ENCODE measurements at places on chromosomes 5 and 9.

DNA sequence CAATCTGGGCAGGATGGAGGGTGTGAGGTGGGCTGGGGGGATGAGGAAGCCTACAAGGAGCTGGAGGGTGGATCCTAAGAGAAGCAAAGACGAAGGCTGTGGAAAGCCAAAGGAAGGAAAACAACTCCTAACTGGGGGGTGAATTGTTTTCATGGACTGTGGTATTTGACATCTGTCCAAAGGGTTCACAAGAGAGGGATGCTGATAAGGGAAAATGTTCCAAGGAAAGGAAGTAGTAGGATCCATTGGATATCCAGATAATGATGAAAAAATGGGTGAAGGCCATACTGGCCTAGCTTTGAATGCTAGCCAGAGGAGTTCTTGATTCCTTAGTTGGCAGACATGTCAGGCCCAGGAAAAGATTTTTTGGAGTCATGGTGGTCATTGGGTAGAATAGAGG lies 51.8 kb upstream of the FOXI1 start:
- DNase-seq = no peak

GRCh38 chr5:98779264-98779877 lies 5.9 kb downstream of the RGMB start:
- DNase-seq = no peak

DNA sequence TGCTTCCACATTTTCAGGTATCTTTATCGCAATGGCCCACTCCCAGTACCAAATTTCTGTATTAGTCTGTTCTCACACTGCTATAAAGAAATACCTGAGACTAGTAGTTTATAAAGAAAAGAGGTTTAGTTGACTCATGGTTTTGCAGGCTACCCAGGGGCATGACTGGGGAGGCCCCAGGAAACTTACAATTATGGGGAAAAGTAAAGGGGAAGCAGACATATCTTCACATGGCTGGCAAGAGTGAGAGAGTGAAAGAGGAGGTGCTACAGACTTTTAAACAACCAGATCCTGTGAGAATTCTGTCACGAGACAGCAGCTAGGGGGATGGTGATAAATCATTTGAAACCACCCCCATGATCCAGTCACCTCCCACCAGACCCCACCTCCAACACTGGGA lies 238.2 kb upstream of the DMAC1 start:
- DNase-seq = no peak

DNA sequence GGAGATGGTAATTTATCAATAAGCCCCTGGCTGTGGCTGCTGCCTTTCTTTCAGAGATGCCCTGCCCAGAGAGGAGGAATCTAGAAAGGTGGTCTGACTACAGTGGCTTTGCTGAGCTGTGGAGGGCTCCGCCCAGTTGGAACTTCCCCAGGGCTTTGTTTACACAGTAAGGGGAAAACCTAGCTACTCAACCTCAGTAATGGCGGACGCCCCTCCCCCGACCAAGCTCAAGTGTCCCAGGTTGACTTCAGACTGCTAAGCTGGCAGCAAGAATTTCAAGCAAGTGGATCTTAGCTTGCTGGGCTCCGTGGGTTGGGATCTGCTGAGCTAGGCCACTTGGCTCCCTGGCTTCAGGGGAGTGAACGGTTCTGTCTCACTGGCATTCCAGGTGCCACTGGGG lies 865.4 kb upstream of the ACO1 start:
- no peak for DNase-seq

DNA sequence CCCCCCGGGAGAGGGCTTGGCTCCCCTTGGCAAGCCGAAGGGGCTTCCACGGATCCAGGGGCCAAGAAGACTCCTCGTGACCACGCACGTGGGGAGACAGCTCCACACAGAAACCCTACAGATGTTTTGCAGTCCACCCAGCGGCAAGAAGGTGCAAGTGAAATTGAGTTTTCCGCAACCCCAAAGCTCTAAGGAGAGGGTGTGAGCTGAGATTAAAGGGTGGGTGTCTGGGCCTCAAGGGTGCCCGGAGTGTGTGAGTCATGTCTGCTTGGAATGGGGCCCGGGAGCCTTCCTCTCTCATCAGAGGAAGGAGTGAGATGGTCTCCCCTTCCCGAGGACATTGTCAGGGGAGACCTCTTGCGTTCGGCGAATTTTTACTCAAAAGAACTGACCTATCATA lies 79.1 kb downstream of the OLFM1 start:
- DNase-seq = no peak

DNA sequence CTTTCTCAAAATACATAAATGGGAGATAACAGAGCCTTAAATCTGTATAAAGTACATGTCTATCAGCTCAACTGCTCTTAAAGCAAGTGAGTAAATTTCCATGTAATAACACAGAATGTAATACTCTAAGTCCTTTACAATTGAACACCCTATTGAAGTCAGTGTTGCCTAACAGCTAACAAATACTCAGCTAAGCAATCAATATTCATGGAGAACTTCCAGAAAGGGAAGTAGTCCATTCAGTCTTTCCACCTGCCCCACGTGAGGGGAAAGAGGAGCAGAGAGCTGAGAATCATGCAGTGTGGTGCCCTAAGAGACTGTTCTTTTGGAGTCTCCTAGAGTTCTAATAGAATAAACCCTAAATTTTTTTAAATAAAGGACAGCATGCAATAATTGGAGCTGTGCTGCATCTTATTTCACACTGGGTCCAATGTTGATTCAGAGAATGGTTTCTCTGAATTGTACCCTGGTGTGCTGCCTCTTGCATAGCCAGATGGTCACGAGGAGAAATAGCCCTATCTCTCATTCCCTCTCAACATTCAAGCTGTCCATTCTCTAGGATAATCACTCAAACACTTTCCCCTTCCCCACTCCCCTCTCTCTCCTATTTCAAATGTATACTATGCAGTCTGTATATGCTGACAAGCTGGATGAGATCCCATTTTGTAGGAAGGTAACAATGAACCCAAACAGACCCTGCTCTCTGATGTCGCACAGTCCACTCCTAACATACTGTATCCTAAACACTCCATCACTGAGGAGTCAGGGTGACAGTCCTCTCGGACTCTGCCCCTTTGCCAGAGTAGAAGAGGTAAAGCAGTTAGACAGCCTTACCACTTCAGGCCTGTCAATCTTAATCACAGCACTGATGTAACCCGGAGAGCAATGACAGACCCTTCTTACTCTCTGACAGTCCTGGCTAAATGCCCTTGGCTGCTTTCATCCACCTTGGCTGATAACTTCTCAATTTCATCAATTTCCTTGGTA lies 134.8 kb downstream of the EPB41L4A start:
- DNase-seq = no peak

DNA sequence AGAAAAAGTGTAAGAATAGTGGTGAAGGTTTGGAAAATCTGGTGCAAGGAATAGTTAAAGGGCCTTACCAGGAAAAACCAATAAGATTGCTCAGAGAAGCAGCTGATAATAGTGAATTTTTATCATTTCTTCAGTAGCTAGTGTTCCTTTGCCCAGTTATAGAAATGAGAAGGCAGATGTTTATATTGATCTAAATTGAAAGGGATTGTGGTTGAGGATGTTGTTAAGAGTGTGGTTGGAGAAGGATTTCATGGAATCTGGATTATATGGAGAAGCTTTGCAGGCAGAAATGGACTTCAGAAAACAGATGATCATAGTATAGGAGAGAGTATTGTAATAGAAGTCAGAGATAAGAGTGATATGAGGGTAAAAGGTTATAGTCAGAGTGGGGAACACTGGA lies 102.6 kb downstream of the XRCC4 start:
- DNase-seq = no peak

DNA sequence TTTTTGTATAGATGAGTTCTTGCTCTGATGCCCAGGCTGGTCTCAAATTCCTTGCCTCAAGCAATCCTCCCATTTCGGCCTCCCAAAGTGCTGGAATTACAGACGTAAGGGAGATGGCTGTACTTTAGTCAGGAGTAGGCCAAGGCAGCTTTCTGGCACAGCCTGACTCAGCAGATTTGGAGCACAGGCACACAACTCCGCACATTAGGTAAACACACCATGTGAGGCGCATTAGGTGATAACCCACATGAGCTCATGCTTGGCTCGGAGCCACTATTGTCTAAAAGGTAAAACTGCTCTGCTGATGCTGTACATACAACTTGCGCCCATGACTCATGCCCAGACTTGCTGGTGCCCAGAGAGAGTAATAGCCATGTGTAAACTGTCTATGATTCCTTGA lies 1157.9 kb downstream of the TAF11L14 start:
- DNase-seq = peak; percentile 80

DNA sequence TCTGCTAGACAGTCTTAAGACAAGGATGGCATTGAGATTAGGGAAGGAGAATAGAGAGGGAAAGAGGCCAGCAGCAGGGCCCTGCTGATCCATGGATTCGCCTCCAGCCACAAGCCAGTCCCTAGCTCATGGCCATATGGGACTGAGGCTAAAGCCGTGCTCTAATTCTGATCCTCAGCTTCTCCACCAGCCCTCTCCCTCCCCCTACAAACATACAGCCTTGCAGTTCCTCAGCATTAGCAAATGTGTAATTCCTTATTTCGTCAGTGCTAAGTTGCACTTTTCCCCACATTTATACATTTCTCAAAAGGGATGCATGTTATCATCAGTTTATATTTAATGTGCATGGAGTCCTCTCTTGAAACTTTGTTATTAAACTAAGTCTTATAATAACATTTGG lies 34.8 kb downstream of the ZNF462 start:
- DNase-seq = no peak

- no peak for DNase-seq
These were observed 96.4 kb upstream of the SELENOP start for GRCh38 chr5:42908086-42908485.

- no peak for DNase-seq
These were observed 510.1 kb upstream of the DAB2 start for GRCh38 chr5:39934830-39935229.
